ENCODE measurements at places on chromosomes 6 and 20.

DNA sequence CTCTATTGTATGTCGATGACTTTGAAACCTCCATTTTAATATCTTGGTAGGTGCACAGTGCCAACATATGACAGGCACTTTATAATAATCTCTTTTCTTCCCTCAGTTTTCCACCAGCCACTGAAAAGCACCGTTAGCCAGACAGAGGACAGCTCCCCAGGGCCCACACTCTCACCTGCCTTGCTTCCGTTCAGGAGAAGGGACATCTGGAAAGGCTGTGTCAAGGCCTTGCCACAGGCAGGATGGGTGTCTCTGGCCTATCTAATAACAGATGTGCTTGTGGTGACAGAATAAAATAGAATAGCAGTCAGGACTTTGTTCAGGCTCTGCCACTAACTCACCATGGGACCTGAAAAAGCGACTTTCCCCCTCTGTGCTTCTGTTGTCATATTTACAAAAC, 75.5 kb upstream of the CCDC167 start:
- no peak for DNase-seq

DNA sequence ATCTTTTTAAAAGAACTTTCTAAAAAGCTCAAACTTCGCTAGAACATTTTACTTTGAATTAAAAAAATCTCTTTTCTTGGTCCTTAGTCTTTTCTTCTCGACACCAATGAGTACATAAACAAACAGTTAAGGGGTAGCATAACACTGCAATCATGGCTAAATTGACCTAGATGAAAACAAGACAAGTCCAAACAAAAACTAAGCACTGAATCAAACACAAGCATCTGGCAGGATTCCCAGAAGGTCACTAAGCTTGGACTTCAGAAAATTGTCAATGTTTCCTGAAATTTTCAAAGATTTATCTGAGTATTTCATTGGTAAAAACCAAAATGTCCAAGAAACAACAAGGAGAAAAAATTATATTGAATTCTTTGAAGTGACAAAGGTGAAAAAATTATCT, 5.0 kb downstream of the COL21A1 start:
- DNase-seq: no peak

DNA sequence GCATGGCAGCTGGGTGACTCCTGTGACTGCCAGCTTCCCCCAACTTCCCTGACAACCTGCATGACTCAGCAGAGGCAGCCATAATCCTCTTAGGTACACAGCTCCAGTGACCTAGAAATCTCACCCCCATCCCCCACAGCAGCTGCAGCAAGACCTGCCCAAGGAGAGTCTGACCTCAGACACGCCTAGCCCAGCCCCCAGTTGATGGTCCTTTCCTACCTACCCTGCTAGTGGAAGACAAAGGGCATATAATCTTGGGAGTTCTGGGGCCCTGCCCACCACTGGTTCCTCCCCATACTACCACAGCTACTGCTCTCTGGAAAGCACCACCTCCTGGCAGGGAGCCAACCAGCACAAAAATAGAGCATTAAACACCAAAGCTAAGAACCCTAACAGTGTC, 90.2 kb downstream of the F13A1 start:
- DNase-seq: no peak

- DNase-seq: no peak
These were observed 28.8 kb upstream of the CD164 start for GRCh38 chr6:109411034-109411433.

GRCh38 chr6:122649701-122650100, 39.5 kb downstream of the PKIB start:
- no peak for DNase-seq

DNA sequence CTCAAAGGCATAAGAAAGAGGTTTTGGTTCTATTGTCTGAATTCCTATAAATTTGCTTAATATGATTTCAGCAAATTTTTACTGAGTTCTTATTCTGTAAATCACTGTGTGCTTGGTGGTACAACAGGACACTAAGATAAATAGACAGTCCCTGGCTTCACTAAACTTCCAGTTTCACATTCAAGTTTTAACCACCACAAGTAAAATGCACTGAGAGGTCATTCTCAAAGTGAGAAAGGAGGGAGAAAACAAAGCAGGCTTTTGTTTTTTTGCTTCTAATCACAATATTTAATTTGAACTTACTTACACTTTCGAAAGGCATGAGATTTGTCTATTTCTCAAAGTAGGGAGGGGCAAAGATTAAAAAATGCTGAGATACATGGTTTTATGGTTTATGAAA, 445.7 kb downstream of the CDC5L start:
- DNase-seq: no peak

- DNase-seq: no peak
These were observed 309.3 kb downstream of the PRL start for GRCh38 chr6:21987501-21987957.

DNA sequence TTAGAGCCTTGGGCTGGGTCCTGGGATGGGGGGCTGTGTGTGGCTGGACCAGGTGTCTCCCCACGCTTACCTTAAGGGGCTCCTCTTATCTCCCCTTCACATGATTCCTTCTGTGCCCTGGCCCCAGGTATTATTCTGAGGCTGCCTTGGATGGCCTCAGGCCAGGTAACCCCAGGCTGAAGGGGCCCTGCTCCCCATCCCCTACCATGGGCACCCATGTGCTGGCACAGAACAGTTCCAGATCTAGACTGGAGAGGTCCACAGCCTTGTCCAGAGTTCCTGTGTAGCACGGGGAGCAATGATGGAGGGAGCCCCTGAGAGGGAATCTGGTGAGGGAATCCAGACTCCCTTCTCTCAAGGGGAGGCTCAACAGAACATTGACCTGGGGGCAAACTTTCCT, 32.1 kb downstream of the MOCS1 start:
- DNase-seq: no peak

GRCh38 chr6:14079971-14080370, 37.6 kb upstream of the CD83 start:
- DNase-seq: no peak

DNA sequence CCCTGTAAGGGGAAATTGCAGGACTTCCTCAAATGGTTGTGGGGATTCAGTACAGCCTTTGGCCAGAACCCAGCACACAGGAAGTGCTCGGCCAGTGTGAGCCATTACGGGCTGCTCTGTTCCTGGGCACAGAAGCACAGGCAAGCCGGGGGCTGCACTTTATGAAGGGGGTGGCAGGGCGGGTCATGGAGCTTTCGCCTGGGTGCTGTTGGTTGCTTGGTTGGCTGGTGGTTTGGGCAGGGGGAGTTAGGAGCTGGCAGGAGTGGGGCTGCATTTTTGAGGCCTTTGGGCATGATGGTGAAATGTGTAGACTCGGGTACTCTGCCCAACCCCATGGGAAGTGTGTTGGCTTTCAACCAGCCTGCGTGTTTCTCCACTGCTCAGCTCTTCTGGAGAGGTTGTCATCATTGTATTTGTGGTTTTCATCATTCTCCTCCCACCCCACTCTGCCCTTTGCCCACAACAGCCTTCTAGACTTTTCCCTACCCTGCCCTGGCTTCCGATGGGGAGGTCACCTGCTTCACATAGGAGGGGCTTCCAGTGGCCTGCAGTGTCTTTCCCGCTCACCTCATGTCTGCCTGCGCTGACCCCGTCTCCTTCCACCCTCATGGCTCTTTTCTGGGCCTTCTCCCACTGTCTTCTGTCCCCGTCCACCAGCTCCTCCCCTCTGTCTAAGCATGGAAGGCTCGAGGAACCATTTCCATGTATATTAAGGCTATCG, 16.1 kb upstream of the RBM38 start:
- DNase-seq: no peak

DNA sequence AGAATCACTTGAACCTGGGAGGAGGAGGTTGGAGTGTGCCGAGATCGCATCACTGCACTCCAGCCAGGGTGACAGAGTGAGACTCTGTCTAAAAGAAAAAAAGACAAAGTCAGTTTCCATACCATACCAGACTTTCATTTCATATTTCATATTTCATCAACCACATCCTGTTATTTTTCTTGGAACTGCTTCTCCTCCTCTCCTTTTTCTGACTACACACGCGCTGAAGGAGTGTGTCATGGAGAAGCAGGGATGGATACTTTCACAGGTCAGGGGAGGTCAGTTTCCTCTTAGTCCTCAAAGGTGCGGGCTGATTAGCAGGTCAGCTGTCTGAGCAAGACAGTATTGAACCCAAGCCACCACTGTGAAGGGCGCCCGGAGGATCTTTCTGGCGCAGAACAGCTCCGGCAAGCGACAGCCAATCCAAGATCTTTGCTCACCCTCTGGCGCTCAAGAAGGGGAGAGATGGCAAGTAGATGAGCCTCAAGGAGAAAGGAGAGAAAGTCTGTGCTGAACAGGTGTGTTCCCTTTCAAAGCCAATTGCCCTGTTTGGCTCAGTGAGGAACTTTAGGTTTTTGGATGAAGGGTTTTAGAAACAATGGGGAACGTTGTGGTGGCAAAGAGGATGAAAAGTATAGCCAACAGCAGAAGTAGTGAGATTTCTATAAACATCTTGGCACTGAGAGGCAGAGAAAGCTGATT, 18.9 kb upstream of the SYNJ2 start:
- no peak for DNase-seq

- DNase-seq: no peak
These were observed 113.0 kb downstream of the DST start for GRCh38 chr6:56529594-56530191.

DNA sequence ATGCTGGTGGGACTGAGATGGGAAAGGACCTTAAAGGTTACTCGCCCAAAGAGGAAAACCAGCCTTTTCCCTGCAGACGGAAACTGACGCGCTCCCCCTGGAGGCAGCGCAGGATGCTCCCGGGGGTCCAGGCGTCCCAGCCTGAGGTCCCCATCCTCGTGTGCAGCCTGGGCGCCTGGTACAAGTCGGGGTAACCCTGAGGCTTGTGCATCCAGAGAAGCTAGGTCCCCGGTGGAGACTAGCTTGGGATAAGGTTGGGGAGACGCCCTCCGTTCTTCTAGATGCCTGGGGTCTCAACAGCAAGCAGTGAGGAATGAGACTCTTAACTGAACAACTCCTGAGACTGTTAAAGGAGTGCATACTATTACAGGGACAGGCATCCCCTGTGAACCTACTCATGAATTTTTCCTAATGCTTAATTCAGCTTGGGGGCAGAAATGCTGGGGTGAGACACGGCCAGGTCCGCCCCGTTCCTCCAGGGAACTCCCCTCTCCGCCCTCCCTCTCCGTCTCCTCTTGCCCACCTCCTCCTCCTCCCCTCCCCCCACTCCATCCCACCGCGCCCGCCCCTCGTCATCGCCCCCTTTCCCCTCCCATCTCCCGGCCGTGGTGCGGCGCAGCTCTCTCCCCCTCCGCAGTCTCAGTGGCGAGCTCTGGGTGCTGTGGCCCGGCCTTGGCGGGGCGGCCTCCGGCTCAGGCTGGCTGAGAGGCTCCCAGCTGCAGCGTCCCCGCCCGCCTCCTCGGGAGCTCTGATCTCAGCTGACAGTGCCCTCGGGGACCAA, at the start of gene PRSS35:
Gene PRSS35 (plus strand): TSS at position 634 of the 781 bp plus-strand sequence. CDS start 10,908 bp downstream, outside the sequence.
- DNase-seq: no peak

- DNase-seq: no peak
These were observed 153.5 kb upstream of the DST start for GRCh38 chr6:56796196-56796532.

DNA sequence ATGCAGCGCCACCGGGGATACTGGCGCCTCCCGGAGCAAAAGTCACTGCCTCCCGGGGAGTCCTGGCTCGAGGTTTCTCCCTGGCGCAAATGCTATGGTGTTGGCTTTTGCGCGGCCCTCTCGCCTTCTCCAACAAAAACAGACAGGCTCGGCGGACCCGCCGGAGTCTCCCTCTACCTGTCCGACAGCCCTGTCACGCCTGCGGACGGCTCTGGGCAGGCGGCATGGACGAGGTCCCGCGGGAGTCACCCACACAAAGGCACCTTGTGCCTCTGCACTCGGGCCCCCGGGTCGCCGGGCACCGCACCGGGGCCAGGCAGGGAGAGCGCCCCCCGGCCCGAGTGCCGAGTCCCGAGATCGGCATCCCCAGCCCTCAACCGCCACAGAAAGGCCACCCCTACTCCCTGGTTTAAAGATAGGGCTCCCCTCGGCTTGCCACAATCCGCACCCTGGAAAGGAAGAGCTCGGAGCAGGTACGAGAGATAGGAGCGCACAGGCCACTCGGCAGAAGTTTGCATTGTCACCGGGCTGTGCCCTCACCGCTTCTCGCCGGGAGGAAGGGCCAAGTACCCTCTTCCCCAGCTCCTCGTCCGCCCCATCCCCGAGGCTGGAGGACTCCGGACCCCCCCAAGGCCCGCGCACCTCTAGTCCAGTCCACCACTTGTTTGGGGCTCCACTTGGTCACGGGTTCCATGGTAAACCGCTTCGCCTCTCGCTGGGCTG, 903 bp downstream of the CNKSR3 start:
- no peak for DNase-seq

Measured in stimulated activated CD4-positive, alpha-beta T cell treated with anti-CD3 and anti-CD28 coated beads, Interleukin-2, amount 100 ng/mL, for 4 hours (primary cell).